Gastrocnemius medialis (tissue), 4 donors: ENCODE measurements at places on chromosomes 6 and 20. TPM values are rescaled to one million over a fixed set of nuclear protein-coding genes. Genes with fewer than 3 reads are reported as not detected.
A peak's percentile ranks its signal among the peaks of the same experiment; 100 is the strongest.

ZSCAN31 gene
- total RNA-seq = 10.9 TPM

TRIM38 gene
- 6.7 TPM for total RNA-seq

- DNase-seq = no peak
Observed at GRCh38 chr20:669573-669972, 6.0 kb downstream of the SCRT2 start.

LZTS3 gene
- total RNA-seq = 33.4 TPM

GRCh38 chr6:111259089-111259831 lies 172.0 kb downstream of the SLC16A10 start:
- peak; percentile 98 for DNase-seq

DNA sequence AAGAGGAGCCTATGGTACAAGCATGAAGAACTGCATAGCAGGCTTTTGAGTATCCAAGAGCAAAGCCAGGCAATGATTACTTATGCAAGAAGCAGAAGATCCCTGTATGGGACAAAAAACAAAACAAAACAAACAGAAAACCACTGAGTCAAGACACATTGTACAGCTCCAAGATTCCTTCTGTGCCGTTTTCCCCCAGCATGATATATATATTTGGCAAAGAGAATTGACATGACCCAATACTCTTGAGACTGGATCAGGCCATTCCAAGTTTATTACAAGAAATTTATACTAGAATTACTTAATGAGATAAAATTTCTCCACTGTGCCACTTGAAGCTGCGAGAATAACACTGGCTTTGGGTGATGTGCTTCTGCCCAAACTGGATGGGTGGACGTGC lies 65.5 kb downstream of the TRMT11 start:
- DNase-seq = no peak

ADGB gene
- total RNA-seq = not detected

DLK2 gene
- total RNA-seq = not detected
